ENCODE measurements at places on chromosomes 3 and 15.

DNA sequence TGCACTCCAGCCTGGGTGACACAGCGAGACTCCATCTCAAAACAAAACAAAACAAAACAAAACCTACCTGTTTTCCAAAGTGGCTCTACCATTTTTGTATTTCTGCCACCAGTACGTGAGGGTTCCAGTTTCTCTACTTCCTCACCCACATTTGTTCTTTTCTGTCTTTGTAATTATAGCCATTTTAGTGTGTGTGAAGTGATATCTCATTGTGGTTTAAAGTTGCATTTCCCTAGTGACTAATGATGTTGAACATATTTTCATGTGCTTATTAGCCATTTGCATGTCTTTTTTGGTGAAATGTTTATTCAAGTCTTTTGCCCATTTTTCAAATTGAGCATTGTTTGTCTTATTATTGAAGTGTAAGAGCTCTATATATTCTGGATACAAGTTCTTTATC lies 50.7 kb downstream of the TRA2B start:
- DNase-seq: no peak

GRCh38 chr15:90062023-90062442 lies 40.2 kb downstream of the IDH2 start:
- no peak for DNase-seq

DNA sequence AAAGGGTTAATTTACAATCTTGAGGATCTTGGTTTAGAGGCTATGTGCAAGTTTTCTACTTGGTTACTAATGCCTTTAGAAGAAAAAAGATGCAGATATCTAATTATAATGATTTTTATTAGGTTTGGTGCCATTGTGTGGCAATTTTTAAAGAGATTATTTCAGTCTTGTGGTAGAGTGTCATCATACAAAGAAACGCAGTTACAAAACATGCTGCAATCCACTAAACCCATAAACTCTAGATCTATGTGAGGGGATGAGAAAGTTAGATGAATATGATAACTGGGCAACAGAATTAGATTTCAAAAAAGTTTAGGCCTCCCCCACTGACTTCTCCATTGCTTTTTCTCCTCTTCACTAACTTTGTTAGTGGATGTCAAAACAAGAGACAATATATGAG lies 106.0 kb downstream of the ARPP21 start:
- no peak for DNase-seq

GRCh38 chr3:120147072-120147871 lies 53.0 kb upstream of the GSK3B start:
- DNase-seq: no peak

DNA sequence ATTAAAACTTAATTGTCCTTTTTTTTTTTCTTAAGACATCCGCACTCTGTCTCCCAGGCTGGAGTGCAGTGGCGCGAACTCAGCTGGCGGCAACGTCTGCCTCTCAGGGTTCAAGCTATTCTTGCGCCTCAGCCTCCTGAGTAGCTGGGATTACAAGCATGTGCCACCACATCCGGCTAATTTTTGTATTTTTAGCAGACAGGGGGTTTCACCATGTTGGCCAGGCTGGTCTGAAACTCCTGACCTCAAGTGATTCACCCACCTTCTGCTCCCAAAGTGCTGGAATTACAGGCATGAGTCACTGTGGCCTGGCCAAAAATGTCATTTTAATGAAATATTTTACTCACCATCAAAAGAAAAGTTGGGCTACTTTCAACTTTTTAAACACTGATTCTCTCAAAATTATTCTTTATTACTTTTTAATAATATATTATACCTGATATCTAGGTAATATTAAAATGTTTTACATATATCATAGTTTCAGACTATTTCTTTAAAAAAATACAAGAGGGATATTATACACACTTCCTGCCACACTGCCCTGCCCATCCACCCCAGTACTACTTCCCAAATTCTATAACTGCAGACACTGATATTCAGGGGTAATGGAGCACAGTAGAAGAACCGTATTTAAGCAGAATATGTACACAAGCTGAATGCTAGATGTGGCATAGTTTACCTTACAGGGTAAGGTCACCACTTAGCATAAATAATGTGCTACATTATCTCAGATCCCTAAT lies 723.9 kb upstream of the ZNF385D start:
- no peak for DNase-seq

DNA sequence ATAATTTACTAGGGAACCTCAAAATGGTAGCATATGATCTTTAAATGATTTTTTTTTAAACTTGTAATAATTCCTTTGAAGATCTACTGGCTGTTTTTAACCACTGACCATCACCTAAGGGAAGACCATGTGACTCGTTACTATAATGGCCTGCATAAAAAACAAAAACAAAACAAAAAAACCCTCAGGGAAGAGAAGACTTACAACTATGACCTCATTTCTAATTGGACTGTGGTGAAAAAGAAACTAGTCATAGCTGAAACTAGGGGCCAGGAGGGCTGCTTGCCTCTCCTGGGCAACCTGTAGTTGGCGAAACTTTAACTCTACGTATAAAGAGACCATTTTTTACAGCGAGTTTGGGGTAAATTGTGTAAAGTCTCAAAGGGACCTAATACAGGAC lies 23.0 kb downstream of the PAQR9 start:
- no peak for DNase-seq

GRCh38 chr3:119669906-119670570 lies 7.2 kb downstream of the COX17 start:
- DNase-seq: no peak

- DNase-seq: no peak
Measured at GRCh38 chr3:141386611-141387111, 18.4 kb downstream of the ZBTB38 start.

GRCh38 chr15:49041426-49041825 lies 4.8 kb downstream of the SECISBP2L start:
- DNase-seq: no peak

GRCh38 chr3:184808021-184808420 lies 3.9 kb upstream of the VPS8 start:
- peak; percentile 29 for DNase-seq

DNA sequence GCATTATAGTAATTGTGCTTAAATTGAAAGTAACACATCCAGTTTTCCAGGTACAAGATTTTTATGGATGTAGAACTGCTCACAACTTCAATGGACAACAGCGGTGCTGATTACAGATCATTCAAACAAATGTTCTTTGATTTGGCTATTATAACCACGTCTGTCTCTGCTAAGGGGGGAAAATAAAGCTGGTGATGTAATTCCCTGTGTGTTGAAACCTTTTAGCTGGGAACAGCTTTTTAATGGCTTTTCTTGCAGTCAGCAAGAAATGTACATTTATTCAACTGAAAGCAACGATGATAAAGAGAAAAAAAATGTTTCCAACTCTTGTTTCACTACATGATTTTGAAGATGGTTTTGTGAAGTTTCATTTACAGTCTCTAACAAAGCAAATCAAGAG lies 431.9 kb upstream of the AGTR1 start:
- DNase-seq: no peak

- DNase-seq: no peak
Measured at GRCh38 chr3:99856437-99857220, 39.0 kb downstream of the CMSS1 start.

- DNase-seq: no peak
Measured at GRCh38 chr3:60094392-60094947, 1044.6 kb upstream of the CFAP20DC start.

- no peak for DNase-seq
Measured at GRCh38 chr3:148828136-148828690, 602 bp downstream of the CPB1 start.

DNA sequence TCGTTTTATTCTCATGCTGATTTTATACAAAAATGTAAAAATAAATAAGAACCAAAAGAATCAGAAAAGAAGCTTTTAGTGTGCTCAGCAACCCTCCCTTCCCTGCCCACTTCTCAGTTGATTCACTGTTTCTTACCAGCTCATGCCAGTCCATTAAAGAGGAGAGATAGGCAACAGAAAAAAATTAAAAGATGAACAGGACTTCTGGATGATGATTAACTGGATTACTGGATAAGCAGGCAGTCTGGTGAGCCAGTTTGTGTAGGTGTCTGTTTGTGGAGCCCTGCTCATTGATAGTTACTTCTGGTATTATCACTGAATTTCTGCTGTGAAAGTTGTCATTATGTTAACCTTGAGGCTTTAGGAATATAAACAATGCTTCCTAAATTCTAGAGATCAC lies 15.1 kb upstream of the GPR171 start:
- no peak for DNase-seq

DNA sequence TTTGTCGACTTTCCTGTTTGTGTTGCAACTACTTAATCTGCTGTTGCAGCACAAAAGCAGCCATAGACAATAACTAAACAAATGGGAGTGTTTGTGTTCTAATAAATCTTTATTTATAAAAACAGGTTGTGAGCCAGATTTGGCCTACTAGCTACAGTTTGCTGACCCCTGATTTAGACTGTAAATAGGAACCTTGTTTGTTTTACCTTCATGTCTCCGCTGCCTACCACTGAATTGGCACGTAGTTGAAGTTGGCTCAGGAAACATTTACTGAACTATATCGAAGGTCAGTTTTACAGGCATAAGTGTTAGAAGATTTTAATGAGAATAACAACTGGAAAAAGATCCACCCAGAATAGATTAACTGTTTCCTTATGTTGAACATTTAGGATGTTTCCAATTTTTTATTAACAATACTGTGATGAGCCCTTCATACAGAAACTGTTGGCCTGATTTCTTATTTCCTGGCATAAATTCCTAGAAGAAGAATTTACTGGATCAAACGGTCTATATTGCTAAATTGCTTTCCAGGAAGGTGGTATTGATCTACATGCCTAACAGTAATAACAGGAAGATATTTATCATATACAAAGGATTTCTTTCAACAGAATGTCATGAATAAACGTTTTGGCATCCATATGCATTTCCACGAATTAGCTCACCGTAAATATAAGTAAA lies 156.2 kb upstream of the NR2E3 start:
- no peak for DNase-seq

DNA sequence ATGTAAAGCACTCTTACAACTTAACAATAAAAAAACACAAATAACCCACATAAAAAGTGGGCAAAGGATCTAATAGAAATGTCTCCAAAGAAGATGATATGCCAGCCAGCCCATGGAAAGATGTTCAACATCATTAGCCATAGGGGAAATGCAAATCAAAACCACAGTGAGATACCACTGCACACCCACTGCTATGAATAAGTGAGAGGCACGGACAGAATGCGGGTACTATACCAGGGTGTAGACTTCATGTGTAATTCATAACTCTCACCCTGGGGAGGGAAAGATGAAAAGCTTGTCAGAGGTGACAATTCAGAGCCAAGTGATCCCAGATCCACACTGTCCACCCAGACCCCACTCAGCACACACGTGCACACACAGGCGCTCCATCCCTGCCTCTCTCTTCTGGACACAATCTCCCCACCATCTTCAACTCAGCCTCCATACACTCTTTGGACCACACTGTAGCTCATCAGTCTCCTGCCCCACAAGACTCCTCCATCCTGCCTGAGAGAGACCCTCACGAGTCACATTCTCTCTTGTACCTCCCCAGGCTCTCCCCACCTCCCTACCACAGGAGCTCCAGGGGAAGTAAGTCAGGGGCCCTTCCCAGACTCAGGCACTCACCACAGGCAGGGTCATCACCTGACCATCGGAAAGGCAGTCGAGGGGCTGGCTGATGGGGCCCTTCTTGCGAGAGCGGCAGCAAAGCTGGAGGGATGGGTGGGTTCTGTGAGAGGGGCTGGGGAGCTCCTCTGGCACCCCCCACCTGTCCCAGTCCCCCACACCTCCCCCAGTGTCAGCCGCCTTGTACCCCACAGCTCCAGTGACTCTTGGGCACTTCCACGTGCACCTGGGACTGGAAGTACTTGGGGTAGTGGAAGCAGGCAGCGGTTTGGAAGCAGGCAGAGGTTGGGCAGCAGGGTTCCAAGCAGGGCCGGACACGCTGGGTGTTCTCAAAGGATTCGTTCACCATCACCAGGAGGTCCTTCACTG lies 21.3 kb downstream of the PLA2G4E start:
- no peak for DNase-seq

DNA sequence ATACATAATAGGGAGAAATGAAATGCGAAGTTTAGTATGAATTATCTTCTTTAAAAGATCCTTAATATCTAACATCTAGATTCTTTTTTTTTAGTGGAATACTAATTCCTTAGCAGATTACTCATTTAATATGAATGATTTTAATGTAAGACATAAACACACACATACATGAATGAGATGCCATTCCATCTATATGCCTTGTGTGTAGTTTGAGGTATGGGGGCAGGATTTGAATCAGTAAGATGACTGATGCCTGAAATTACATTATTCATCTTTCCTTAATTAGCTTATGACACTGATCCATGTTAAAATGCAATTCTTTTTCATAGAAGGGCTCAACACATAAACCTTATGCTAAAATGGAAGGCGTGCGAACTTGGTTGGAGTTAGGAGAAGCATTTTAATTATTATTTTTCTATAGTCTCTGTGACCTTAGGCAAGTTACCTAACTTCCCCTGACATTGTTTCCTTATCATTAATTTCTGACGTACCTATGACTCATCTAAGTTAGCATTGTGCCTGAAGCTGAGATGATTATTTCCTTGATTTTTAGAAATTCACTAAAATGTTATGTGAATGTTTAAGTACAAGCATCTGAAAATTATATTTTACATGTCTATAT lies 10.8 kb upstream of the BNIP2 start:
- peak; percentile 19 for DNase-seq

DNA sequence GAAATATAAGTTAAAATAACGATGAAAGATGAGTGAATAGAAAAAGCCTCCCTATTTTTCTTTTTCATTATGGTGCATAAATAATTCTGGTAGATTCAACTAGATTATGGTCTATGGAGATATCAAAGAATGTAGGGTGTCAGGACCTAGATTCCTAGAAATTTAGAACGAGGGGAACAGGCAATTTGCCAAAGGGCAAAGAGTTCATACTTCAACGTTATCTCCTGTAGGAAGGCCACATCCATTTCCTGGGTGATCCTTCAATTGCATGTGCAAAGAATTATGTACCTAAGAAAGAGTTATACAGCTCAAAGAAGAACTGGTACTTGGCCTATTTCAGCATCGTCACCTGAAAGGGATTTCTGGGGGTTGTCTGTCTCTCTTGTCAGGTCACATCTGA lies 351.8 kb downstream of the FOXP1 start:
- no peak for DNase-seq

DNA sequence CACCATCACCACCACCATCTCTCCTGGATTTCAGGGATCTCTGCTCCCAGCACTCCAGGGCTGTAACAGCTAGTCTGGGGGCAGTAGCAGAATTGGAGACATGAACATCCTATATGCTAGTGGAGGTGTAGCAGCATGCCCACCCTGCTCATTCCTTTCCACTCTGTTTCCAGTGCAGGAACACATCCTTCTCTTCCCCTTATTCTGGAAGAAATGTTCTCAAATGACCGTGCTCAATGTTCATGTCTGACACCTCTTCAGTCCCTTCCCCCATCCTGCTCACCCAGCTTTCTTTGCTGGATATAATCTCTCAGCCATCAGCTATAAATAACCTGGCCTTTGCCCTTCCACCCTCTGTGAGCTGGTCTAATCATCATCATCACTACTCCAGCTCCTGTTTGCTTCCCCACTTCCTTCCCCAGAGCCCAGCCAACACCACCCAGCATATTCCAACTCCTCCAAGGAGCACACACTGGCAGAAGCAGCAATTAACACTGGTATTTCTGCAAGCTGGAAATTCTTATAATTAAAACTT lies 31.1 kb downstream of the DCLK3 start:
- no peak for DNase-seq

Data from RKO (cell line).